Activated T-cell treated with anti-CD3 and anti-CD28 coated beads for 24 hours (primary cell): ENCODE measurements at places on chromosomes 1 and 21.
A peak's percentile ranks its signal among the peaks of the same experiment; 100 is the strongest.

DNA sequence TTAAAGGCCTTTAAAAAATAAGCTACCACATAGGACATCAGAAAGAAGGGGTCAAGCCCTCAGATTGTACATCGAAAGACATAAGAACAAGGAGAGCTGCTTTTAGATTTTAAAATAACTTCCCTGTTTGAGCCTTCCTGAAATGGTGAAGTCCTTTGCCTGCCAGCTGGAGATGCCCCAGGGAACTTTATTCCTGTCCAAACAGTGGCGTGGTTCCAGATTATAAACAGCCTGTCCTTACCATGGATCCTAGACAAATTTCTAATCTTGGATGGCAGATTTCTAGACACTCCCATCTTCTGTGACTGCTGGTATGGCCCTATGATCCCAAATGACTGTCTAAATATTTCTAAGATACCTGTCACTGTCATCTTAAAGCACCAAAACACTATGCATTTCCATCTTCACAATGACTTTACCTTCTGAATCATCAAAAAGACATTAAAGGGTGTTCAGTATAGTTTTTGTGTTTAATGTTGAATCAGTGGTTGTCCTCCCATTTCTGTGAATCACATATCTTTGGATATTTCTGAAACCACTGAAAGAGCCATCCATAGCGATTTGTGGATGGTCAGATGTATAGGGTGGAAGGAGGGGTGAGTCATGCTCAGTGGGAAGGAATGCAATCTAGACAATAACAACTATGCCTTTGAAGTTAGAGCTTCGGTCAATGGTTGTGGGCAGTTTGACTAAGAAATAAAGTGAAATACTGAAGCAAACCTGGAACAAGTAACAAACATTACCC lies 23.2 kb downstream of the ILDR2 start:
- no peak for DNase-seq

- DNase-seq = no peak
Measured at GRCh38 chr1:198932351-198932991, 293.6 kb downstream of the PTPRC start.

GRCh38 chr1:70459496-70460225 lies 48.6 kb downstream of the CTH start:
- no peak for DNase-seq

- DNase-seq = peak; percentile 45
Measured at GRCh38 chr1:41811051-41811795, 107.5 kb downstream of the HIVEP3 start.

DNA sequence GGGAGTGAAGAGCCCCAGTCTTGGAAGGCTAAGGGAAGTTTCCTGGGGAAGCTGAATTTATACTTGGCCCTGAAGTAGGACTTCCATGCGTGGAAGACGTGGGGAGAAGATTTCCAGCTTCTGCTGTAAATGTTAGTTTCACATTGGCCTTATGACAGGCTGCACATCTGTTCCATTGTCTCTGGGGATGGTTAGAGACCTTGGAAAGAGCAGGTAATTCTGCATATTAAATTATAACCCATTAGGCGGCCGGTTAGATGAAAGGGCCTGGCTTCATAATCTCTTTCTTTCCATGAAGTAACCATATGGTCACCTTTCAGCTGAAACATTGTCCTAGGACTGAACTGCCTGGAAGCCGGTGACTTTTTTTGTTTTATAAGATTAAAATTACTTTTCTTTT lies 37.5 kb downstream of the DPT start:
- no peak for DNase-seq

- no peak for DNase-seq
Measured at GRCh38 chr1:234647245-234647644, 37.3 kb upstream of the IRF2BP2 start.

GRCh38 chr21:17901458-17902079 lies 82.4 kb upstream of the C21orf91 start:
- no peak for DNase-seq

- DNase-seq = no peak
Measured at GRCh38 chr1:89631816-89632656, 884 bp upstream of the LRRC8C start.

- DNase-seq = no peak
Measured at GRCh38 chr1:233006541-233006973, 56.1 kb downstream of the NTPCR start.

DNA sequence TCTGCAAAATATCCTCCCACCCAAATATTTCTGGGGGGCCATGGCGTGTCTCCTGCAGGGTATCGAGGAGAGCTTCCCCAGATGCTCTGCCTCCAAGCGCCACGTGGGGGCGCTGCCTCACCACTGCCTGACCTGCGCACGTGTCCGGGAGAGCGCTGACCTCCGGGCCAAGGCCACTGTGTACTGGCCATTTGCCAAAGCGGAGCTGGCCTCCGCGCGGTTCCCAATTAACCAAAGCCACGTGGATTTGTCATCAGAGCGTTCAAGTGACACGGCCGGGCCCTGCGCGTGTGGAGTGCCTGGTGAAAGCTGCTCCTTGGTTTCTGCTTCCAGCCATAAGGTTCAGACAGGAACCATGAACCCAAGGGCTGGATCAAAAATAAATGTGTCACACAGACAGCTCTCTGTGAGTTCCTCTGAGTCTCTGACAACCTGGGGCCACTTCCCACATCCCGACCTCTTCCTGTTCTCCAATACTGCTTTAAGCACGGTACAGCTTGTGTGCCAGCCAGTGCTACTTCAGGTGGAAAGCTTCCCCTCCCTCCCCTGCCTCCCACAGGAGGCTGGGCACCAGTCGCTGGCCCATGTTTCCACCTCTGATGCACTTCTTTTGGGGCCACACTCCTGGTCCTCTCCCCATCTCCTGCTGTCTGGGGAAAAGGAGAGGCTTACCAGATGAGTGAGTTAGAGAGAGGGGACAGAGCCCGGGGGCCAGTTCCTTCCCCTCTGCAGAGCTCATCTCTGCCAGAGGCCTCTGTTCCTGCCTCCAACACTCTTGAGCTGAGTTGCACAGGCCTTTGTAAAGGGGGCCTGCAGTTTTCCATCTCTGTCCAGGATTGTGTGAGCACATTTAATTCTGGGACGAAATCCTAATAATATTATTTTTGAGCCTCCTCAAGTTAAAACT lies 26.1 kb downstream of the ZP4 start:
- no peak for DNase-seq

- DNase-seq = no peak
Measured at GRCh38 chr1:160607672-160608032, 28.4 kb upstream of the CD84 start.

DNA sequence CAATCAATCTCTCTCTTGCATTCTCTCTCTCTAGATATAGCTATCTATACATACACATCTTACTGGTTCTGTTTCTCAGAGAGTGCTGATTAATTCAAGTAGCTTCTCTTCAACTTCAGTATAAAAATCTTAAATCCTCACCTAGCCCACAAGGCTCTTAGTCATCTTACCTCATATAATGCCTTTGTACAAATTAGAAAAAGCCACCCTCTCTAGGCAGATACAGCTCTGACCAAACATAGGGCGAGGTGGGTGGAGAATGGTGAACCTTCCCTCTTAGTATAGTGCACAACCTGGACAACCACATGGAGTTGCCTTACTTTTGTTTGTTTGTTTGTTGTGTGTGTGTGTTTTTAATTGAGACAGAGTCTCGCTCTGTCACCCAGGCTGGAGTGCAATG lies 5.1 kb upstream of the INAVA start:
- no peak for DNase-seq

- DNase-seq = no peak
Measured at GRCh38 chr21:45996311-45997204, 15.0 kb downstream of the COL6A1 start.

GRCh38 chr21:21286170-21286798 lies 288.1 kb downstream of the NCAM2 start:
- DNase-seq = no peak

DNA sequence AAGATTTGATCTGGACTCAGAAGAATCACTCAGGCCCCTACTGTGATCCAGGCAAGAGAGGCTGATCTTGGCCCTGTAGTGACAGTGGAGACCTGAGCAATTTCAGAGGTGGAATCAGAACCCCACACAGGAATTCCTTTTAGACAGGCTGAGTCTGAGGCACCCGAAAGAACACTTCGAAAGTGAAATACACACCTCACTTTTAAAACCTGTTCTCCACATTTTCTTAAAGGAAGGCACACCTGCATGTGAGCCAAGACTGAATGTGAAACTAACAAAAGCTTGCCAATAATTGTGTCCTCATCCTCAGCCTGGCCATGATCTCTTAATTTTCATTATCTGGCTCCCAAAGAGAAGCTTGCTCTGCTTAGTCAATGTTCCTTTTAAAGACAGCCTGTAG lies 32.2 kb downstream of the SIPA1L2 start:
- no peak for DNase-seq

- no peak for DNase-seq
Measured at GRCh38 chr1:168470901-168471431, 72.8 kb downstream of the XCL2 start.

DNA sequence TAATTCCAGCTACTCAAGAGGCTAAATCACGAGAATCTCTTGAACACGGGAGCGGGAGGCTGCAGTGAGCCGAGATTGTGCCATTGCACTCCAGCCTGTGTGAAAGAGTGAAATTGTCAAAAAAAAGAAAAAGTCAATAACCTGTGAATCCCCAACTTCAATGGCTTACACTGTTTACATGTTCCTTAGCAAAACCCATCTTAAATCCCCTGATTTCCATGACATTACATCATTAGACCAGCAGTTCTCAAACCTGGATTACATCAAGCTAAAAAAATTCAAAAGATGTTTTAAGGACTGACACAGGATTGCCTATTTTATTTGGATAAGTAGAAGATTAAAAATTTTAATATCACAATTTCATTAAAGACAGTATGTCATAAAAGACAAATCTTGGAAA lies 12.4 kb downstream of the GPBP1L1 start:
- no peak for DNase-seq

GRCh38 chr1:169733924-169734323 lies at the start of gene SELE:
Gene SELE, minus strand, starts transcription at chr1:169734079. Its CDS starts 467 bp downstream, at chr1:169733612.
- no peak for DNase-seq

- no peak for DNase-seq
Measured at GRCh38 chr1:203640723-203641502, 14.3 kb downstream of the ATP2B4 start.

- no peak for DNase-seq
Measured at GRCh38 chr1:4485398-4485797, 169.0 kb upstream of the AJAP1 start.

- DNase-seq = no peak
Measured at GRCh38 chr1:113035086-113035485, 37.9 kb upstream of the LRIG2 start.

GRCh38 chr1:204516180-204516879 lies at the start of gene MDM4:
Gene MDM4, plus strand, starts transcription at chr1:204516406. Its CDS starts 9,113 bp downstream, at chr1:204525519.
- DNase-seq = peak; percentile 91

DNA sequence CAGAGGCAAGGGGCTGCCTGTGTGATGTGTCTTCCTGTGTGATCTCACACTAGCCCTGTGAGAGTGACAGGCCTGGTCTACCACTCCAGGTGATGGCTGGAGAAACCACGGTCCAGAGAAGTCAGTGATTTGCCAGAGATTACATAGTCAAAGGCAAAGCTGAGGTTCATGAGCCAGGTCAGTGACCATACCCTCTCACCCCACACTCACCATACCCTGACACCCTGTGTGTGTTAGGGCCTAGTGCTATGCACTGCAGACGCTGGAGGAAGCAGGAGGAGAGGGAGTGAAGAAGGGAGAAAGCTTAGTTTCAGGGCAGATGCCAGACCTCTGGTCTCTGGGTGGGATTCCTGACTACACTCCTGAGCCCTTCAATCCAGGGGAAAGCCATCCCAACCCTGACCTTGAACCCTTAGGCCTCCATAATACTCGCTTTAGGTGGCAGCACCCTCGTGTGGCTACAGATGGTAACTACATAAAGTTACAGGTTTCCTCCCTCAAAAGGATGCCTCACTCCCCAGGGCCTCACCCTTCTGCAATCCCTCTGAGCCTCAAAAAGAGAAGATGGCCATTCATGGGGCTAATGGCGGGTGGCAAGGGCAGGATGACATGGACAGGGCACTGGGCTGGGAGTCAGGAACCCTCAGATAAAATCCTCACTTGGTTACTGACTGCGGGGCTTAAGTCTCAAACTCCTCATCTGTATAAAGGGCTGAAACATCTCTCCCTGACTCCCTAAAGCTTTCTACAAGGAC lies 20.8 kb upstream of the SDC3 start:
- DNase-seq = peak; percentile 34

DNA sequence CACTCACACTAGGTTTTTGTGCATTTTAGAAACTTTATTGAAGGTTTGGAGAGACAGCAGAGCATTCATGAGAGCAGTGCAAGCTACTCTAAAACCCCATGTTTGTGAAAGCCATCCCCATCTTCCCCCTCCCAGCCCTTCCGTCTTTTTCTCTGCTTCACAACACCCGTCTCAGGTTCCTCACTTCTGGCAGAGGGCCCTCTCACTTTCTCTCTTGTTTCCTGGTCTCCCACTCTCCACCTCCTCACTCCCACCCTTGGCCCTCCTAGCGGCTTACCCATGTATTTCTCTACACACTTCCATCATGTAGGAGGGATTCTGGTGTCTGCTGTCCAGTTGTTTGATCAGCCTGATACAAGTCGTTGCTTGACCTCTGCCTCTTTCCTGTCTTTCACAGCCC lies 92.7 kb downstream of the LRRC8C start:
- DNase-seq = no peak

DNA sequence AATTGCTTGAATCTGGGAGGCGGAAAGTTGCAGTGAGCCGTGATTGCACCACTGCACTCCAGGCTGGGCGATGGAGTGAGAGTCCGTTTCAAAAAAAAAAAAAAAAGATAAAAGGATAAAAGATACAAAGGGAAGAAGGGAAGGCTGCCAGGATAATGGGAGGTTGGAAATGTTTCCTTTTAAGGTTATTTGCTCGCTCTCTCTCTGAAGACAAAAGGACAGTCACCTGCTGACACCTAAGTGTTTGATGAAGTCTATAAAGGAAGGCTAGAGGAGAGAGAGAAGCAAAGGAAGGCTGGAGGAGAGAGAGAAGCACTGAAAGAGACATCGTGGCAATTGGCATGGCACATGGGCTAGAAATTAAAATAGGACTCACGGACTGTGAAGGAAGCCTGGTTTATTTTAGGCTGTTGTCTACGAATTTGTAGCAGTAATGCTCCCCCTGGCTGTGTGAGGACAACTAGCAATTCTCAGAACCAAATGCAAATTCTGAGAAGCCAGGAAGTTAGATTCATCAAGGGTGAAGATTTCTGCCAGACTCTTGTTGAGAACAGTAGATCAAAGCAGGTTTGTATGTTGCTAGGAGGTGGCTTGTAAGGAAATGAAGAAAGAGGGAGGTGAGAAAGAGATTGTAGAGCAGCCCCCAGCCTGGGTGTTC lies 154.2 kb downstream of the ZP4 start:
- DNase-seq = no peak

DNA sequence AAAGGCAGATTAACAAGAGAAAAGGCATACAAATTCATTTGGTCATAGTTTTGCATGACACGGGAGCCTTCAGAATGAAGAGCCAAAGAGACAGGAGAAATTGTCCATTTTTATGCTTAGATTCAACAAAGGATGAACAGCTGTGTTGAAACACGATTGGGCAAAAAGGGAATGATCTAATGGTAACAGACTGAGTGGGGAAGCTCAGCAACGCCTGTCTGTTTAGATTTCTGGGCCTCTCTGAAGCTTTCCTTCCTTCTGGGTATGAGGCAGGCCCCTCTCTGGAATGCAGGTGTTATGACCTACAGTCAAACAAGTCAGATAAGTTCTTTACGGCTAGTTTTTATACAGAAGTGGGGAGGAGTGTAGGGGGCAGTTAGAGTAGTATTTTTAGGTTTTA lies 154.6 kb downstream of the RGS7 start:
- DNase-seq = no peak

- no peak for DNase-seq
Measured at GRCh38 chr1:118928739-118929554, 59.2 kb downstream of the TBX15 start.
